ENCODE measurements at places on chromosomes 2 and 18.

DNA sequence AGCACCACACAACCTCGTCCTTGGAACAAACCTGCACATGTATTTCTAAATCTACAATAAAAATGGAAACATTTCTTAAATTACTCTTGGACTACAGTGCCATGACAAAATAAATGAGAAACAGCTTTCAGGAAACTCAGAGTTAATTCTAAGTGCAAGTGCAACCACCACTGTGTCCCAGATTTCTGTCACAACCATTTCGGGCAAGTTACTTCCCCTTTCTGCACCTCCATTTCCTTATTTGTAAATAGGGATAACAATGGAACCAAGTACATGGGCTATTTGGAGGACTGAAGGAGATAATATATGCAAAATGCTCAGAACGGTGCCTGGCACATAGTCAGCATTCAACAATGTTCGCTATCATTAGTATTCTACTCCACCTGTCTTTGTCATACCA lies 93.2 kb downstream of the CACNB4 start:
- no peak for DNase-seq

- DNase-seq, result no peak
These were observed 106.1 kb upstream of the ALKAL2 start for GRCh38 chr2:393711-394696.

DNA sequence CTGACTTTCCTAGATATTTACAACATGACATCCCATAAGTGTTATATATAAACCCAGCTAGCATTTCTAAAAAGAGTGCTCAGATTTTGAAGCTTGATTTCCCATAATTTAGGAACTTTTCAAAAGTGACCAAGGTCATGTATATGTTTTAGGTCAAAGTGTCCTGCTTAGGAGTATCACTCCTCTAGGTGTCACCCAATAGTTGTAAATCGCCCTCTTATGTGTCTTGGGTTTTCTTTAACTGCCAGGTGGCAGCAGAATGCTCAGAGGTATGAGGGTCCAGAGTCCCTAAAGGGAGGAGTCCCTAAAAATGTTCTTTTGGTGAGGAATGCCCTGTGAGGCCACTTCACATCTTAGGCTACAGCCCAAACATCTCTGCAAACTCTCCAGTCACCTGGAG lies 358.3 kb downstream of the CELF4 start:
- DNase-seq, result no peak

GRCh38 chr2:160541745-160542144 lies 48.1 kb upstream of the RBMS1 start:
- no peak for DNase-seq

GRCh38 chr2:36811071-36811470 lies 114.6 kb downstream of the VIT start:
- DNase-seq, result no peak

- DNase-seq, result no peak
These were observed 209.2 kb downstream of the MYCN start for GRCh38 chr2:16149349-16150243.

GRCh38 chr18:75162467-75162866 lies 46.5 kb downstream of the PTGR3 start:
- DNase-seq, result no peak

- DNase-seq, result no peak
These were observed 82.6 kb downstream of the EN1 start for GRCh38 chr2:118764855-118765254.

GRCh38 chr2:16335604-16335930 lies 330.1 kb downstream of the CYRIA start:
- no peak for DNase-seq

DNA sequence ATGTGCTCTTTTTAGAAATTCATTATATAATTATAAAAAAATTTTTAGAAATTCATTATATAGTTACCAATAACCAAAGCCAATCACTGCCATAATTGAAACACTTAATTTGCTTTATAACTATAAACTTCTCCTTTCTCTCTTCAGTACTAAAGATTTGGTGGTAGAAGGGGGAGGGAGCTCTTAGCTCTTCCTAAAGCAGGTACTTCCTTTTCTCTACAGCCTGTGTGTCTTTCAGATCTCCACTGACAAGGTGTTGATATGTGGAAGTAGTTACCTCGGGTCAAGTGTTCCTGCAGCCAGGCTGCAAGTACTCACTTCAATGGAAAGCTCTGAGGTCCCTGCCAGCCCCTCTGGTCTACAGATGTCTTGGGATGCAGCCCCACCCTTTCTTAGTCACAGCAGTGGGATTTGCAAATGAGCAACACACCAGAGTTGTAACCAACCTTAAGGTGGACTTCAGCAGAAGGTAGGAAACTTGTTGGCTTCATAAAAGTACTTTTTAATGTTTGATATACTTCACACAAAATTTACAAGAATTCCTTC lies 690.0 kb downstream of the ARHGAP15 start:
- DNase-seq, result no peak

GRCh38 chr2:196983934-196984333 lies 57.4 kb upstream of the PGAP1 start:
- DNase-seq, result no peak

- DNase-seq, result no peak
These were observed 35.5 kb upstream of the COBLL1 start for GRCh38 chr2:164877169-164877568.

DNA sequence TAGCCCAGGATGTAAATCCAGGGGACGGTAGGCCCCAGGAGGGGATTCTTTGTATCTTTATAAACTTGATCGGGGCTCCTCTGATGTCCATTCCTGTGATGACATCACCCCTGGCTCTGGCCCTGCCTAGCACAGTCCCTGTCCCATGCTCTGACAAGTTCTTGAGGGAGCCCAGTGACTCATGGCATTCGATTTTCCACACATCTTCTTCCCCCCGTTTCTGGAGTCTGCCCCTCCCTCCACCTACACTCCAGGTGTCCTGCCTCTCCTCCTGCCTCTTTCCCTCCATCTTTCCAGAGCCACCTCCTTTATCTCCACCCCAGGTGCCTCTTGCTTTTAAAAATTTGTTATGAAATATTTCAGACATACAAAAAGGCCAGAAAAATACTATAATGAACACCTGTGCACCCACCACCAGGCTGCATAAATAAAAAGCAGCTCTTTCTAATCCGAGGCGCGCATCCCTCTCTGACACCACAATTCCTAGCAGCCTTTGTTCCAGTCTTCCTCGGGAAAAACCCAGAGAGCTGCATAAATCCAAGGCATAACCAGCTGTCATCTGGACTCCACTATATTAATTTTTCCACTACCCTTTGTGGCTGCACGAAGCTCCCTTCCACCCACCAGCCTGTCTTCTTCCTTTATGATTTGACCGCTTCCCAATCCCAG lies 207.7 kb downstream of the ZBTB7C start:
- no peak for DNase-seq

- DNase-seq, result no peak
These were observed 346.7 kb upstream of the LRATD1 start for GRCh38 chr2:14285812-14286211.

- no peak for DNase-seq
These were observed 52.8 kb upstream of the HAAO start for GRCh38 chr2:42844901-42845821.

- DNase-seq, result no peak
These were observed 349.0 kb upstream of the PKDCC start for GRCh38 chr2:41698678-41699422.

DNA sequence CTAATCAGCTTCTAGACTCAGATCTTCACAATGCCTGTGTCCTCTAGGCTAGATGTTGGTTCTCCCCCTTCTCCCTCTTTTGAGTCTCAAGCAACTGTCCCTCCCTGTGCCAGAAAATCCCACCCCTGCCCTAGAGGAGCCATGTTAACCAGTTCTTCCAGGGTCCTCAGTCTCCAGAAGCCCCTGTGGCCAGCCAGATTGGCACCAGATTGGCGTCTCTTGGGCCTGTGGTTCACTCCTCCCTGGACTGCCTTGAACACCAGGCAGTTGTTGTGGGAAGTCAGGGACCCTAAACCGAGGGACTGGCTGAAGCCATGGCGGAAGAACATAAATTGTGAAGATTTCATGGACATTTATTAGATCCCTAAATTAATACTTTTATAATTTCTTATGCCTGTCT lies 36.6 kb downstream of the CYP26B1 start:
- no peak for DNase-seq

- DNase-seq, result no peak
These were observed 369.7 kb downstream of the DCDC2C start for GRCh38 chr2:4073026-4073569.

- DNase-seq, result no peak
These were observed 132.2 kb downstream of the ANTXR1 start for GRCh38 chr2:69145204-69145603.

DNA sequence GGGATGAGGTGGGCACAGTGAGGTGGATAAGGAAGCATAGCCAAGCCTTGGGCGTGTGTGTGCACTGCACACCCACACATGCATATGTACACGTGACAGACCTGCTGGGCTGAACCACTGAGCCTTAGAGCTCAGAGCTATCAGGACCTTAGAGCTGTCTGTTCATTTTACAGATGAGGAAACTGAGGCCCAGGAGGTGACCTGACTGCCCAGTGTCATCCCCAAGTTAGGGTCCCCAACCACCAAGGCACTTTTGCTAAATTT lies 8.2 kb upstream of the SNED1 start:
- DNase-seq, result no peak

DNA sequence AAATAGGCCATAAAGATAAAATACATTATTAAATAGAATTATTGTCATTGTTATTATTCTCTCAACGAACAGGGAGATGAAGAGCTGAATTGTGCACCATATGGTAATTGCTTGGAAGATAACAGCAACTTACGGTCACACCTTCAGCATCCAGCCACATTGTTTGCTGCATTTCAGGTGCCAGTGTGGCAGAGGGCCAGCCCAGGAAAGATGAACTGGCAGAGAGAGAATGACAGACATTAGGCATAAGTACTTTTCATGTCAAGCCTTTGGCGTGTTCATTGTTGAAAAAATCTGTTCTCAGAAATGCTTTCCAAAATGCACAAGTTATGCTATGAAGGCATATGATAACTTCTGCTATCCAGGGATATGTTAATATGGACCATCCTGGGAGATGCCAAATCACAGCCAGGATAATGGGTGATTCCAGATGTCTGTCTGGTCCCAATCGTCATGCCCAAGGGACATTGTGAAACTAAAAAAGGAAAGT lies 748.6 kb upstream of the PIK3C3 start:
- DNase-seq, result no peak

- DNase-seq, result no peak
These were observed 69.9 kb upstream of the CTLA4 start for GRCh38 chr2:203797712-203798111.

DNA sequence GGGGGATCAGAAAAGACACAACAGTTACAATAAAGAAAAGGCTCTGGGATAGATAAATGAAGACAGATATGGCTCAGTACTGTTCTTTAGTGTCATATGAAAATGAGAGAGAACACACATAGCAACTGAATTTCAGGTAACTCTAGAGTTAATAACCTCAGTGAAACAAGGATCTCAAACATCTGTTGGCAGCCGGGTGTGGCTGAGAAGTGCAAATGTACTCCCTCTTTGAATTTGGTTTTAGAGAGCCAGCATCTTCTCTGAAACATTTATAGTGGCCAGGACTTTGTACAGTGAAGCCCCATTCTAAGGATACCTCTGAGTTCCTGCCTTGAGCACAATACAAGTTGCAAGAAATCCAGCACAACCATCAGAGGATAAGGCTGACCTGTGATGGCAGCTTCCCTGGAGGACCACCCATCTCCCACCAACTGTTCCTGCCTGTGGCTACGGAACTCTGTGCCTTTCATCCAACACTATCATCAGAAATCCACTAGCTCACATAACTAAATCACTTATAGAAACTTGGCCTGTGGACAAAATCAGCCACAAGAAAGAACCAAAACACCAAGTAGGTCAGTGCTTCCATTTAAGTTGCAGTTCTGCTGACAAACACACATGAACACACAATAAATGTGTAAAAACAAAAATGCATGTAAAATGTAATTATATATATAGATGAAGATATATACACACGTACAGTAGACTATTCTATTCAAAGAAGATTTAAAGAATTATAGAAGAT lies 37.3 kb upstream of the PEX13 start:
- no peak for DNase-seq

- DNase-seq, result no peak
These were observed 755 bp downstream of the SPAST start for GRCh38 chr2:32064021-32064601.

- no peak for DNase-seq
These were observed 2.9 kb downstream of the RHBDD1 start for GRCh38 chr2:226838722-226839121.

GRCh38 chr2:228690681-228691080 lies 509.2 kb upstream of the SPHKAP start:
- DNase-seq, result no peak

GRCh38 chr2:54956111-54956627 lies 94.1 kb downstream of the RTN4 start:
- DNase-seq, result no peak

- DNase-seq, result no peak
These were observed 1.5 kb upstream of the MPPE1 start for GRCh38 chr18:11909591-11910026.

- no peak for DNase-seq
These were observed 23.6 kb downstream of the CNTNAP5 start for GRCh38 chr2:124048664-124049063.

All from brain pericyte (primary cell).